ENCODE measurements at places on chromosomes 7 and 10.

DNA sequence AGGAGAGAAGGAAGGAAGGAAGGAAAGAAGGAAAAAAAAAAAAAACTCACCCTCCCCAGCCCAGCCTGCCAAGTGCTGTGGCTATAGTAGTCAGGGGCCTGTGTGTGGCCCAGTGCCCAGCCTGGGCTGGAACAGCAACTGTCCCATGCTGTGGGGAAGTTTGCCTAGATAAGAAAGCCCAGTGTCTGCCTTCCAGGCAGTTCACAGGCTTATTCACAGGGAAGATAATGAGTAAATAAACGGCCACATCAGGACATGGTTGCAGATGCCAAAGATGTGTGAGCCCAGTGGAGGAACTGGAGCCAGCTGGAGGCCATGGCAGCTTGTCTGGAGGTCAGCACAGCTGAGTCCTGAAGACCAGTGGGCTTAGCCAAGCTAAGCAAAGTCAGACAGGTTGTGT lies 132.4 kb upstream of the FOXK1 start:
- DNase-seq, result no peak

- DNase-seq, result no peak
These were observed 71.5 kb downstream of the IDE start for GRCh38 chr10:92502296-92502808.

- DNase-seq, result no peak
These were observed 24.5 kb downstream of the STEAP1 start for GRCh38 chr7:90178679-90179278.

GRCh38 chr7:47233996-47234395 lies 347.9 kb downstream of the TNS3 start:
- no peak for DNase-seq

DNA sequence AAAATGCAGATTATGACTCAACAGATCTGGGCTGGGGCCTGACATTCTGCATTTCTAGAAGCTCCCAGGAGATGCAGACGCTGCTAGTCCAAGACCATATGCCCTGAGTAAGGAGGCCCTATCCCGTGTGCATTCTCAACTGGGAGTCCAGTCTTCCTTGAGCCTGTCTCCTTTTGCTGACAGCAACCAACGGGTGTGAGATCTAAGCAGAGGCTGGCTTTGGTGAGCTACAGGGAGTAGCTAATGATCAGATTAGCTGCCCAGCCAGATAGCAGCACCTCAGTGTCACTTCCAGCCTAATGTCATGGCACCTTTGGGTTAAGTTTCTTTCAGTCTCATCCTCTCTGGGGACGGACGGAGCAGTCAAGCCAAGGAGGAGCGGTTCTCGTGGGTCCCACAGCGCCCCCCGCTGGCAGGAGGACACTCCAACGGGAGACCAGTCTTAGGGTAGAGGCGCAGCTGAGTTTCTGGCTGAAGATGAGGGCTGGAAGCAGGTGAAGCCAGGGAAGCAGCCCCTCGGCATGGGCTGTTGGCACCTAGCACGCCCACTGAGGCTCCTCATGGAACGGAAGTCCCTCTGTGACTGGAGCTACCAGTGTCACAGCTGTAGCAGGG lies 154.0 kb downstream of the CCDC3 start:
- no peak for DNase-seq
